Substantia nigra (tissue), 51 donors: ENCODE measurements at places on chromosomes 11 and 22.

DNA sequence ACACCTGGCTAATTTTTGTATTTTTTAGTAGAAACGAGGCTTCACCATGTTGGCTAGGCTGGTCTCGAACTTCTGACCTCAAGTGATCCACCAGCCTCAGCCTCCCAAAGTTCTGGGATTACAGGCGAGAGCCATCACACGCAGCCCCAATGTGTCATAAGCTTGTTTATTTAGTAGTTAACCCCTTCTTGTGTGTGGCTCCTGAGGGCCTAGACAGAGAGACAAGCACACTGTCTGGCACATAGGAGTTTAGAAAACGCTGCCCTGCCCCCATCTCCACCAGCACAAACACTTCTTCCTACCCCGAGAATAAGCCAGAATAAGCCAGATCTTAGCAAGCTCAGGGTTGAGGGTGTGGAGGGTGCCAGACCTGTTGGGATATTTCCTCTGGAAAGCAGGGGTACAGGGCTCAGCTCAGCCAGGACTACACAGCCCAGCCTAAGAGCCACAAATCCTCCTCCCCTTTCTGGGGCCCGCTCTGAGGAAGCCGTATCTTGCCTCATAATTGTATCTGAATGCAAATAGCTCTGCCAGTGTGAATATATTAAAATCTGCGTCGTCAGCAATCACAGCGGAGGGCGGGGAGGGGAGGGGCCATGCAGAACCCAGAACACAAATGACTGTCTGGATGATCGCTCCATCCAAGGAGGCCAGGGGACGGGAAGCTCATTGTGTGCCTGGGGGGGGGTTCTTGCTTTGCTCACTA lies 247.3 kb downstream of the MN1 start:
- DNase-seq, result no peak

DNA sequence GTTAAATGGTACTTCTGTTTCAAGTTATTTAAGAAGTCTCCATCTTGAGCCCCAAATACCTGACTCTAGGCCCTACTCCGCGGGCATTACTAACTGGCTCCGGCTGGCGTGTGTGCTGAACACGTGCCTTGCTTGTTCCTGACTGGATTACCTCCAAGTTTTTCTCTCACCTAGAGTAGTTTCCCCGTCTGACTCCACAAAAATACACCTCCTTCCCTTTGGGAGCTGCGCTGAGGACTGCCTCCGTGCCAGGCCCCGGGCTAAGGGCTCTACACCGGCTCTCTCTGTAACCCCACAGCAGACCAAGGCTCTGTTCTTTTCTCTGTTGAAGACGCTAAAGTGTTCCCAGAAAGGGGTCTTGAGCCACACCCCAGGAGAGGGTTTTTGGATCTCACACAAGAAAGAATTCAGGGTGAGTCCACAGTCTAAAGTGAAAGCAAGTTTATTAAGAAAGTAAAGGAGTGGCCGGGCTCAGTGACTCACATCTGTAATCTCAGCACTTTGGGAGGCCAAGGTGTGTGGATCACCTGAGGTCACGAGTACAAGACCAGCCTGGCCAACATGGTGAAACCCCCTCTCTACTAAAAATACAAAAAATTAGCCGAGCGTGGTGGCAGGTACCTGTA lies 61.8 kb downstream of the ANO1 start:
- no peak for DNase-seq

DNA sequence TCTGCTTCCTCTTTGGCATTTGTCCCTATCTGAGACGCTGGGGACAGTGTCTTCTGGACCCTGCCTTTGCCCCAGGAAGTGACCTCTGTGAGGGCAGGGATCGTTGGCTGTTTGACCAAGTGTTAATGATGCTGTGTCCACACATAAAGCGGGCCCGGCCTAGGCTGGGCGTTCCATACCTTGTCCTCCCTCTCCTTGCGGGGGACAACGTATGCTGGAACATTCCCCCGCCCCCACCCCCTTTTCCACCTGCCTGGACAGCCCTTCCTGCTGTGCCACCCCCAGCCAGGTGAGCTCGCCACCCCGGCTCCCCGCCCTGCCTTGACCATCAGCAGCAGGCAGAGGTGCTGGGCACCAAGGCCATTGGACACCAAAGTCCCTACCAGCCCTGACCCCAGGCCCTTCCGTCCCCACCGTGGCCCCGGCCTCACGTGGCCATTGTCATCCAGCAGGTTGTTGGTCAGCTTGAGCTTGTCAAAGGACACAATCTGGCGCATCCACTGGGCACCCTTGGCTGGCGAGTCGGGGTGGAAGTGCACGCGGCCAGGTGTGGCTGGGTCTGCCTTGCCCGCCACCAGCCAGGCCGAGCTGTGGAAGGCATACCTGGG lies 4.1 kb upstream of the NUDT8 start:
- no peak for DNase-seq

- no peak for DNase-seq
Measured at GRCh38 chr22:38305471-38306448, 11.5 kb downstream of the CSNK1E start.

DNA sequence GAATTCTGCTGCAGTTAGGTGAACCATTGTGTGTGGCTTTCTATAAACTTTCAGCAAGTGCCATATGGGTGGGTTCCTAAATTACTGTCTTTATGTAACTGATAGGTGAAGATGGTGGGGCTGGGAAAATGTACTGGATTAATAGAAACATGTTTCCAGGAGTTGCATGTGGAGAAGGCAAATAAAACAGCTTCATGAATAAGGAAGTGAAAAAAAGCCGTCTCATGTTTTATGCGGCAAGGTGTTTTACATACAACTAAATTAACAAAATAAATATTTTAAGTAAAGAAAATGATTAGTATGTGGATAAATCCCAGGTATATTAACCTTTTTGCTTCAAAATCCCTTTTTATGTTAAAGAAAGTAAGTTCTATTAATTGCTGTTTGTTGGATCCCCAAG lies 67.2 kb downstream of the EXT2 start:
- DNase-seq, result no peak

DNA sequence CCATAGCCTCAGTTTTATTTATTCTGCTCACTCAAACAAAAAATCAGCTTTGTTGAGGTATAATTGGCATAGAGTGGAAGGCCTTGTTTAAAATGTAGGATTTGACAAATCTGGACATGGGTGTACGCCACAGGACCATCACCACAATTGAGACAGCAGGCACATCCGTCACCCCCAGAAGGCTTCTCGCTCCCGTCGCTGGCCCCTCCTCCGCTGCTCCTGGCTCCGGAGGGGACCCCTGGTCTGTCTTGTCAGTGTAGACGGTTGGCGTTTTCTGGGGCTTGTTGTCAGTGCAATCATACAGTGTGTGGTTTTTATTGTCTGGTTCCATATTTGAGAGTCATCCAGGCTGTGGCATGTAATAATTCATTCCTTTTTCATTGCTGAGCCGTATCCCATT lies 97.6 kb downstream of the KCNQ1 start:
- no peak for DNase-seq

DNA sequence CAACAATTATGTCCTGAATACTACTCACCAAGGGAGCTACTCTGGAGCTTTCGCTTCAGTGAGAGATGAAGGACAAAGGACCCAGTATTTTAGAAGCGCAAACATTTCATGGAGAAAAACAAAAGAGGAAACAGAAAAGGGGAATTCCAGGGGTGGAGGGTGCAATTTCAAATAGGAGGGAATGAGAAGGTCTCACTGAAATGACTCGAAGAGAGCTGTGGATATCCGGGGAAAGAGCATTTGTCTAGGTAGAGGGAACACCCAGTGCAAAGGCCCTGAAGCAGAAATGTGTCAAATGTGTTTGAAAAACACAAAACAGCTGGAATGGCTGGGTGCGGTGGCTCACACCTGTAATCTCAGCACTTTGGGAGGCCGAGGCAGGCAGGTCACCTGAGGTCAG lies 2.4 kb downstream of the RPS19BP1 start:
- no peak for DNase-seq

- DNase-seq, result no peak
Measured at GRCh38 chr11:115421352-115421991, 82.7 kb downstream of the CADM1 start.

DNA sequence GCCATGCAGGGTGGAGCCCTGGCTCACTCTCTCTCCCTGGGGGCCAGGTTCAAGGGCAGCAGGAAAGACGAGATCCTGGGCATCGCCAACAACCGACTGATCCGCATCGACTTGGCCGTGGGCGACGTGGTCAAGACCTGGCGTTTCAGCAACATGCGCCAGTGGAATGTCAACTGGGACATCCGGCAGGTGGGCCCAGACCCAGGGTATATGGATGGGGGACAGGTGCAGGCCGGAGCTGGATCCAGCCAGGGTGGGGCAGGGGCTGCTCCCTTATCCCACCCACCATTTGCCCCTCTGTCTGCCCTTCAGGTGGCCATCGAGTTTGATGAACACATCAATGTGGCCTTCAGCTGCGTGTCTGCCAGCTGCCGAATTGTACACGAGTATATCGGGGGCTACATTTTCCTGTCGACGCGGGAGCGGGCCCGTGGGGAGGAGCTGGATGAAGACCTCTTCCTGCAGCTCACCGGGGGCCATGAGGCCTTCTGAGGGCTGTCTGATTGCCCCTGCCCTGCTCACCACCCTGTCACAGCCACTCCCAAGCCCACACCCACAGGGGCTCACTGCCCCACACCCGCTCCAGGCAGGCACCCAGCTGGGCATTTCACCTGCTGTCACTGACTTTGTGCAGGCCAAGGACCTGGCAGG lies 2.9 kb downstream of the TRPT1 start:
- DNase-seq, result no peak

DNA sequence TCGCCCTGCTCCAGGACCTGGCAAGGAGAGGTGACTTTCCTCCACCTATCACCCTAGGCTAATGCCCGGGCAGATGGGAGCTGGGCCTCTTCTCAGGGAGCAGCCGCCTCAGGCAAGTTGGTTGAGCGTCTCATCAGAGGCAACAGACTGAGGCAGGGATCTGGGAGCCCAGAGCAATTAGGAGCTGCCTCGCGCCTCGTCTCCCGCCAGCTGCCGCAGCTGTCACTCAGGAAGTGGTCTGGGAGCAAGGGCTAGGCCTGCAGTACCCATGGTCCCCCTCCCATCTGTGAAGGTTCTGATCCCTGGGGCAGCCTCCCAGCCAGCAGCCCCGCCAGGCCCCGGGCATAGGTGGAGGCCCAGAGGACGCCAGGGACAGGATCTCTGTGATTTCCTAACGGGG lies 4.6 kb upstream of the CABP7 start:
- DNase-seq, result no peak

- no peak for DNase-seq
Measured at GRCh38 chr11:109902764-109903433, 190.3 kb upstream of the ZC3H12C start.

GRCh38 chr11:73290536-73290935 lies 17.5 kb upstream of the ARHGEF17 start:
- no peak for DNase-seq

- peak; percentile 69 for DNase-seq
Measured at GRCh38 chr11:48081151-48082010, 101.0 kb downstream of the PTPRJ start.

DNA sequence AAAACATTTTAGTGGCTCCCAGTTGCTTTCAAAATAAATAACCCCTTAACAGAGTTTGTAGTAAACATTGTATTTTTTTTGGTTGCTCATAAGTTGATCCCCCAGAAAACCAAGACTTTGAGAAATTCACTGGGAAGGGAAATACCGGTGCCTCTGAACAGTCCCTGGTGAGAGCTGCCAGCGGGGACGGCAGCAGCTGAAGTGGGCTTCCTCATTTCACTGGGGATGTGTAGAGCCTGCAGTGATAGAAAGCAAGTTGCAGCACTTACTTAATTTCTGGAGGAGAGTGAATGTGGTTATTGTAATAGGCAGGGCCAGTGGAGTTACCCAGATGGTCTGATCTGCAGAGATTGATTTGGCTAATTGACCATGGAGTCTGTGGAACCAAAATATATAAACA lies 18.6 kb upstream of the MCHR1 start:
- DNase-seq, result no peak

- DNase-seq, result no peak
Measured at GRCh38 chr22:25153961-25154666, 45.5 kb upstream of the CRYBB3 start.

DNA sequence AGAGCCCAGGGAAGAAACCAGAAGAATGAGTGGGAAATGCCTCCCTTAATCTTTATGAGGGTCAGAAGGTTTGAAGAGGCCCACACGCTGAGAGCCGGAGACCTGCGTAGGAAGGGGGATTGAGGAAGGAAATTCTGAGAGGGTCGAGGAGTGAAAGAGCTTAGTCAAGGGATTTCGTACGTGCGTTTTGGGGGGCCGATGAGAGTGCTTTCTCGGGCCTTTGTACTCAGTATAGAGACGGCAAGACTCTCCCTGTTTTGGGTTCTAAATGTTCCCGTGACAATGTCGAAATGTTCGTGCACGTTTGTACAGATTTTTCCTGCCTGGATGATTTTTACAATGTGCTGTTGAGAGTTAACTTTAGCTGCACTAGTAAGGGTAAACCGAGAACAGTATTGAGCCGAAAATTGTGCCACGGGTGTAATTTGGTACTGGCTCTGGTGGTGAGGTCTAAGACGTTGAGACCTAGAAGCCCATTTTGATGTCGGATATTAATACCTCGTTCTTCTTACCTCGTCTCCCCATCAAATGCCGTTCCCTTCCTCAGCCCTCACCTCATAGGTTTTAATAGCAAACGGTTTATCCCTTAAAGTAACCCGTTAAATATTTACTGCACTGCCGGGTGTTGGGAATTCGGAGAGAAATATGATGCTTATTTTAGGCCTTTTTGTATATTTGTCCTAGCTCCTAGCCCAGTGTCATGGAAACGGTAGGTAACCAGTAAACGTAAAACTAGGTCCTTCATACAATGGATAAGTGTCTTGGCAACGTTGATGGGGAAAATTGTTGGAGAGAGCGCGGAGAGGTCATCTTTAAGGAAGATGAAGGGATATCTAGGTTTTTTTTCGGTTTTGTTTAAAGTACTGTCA lies 734 bp downstream of the C11orf58 start:
- DNase-seq, result no peak

DNA sequence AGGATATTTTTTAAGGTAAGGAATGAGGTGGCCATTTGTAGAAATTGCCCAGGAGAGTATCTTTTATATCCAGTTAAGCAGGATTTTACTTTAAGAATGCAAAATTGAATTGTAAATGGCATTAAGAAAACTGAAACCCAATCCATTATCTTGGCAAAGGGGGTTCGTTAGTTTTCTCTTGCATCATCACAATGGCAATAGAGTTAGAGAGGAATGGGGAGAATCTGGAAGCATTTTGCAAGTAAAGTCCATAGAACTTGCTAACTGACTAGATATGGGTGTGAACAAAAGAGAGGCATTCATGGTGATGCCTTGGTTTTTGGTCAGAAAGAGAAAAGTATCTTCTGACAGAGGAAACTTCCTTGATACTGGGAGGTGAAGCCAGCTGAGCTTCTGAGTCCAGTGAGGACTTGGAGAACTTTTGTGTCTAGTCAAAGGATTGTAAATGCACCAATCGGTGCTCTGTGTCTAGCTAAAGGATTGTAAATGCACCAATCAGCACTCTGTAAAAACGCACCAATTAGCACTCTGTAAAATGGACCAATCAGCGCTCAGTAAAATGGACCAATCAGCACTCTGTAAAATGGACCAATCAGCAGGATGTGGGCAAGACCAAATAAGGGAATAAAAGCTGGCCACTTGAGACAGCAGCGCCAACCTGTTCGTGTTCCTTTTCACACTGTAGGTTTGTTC lies 3.6 kb upstream of the CCDC117 start:
- no peak for DNase-seq

DNA sequence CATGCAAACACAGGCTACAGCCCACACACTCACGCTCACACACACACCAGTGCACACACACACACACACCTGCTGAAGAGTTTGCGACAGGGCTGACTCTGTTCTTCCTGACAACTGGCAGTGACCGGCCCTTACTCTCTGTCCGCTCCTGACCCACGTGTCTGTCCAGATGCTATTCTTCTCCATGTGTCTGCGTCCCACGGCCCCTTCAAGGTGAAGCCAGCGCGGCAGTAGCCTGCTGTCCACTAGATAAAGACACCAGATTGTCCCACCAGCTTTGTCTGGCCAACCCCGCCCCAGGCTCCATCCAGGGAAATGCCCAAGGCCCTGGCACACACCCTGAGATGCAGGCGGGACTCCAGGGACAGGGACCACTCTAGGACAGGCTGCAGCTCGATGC lies 713.9 kb downstream of the BRD1 start:
- DNase-seq, result no peak
